Omental fat pad (tissue), 4 donors: ENCODE measurements at places on chromosomes 4 and X.

GRCh38 chr4:115491686-115492085 is 378.3 kb upstream of the NDST4 start:
- no peak for DNase-seq

DNA sequence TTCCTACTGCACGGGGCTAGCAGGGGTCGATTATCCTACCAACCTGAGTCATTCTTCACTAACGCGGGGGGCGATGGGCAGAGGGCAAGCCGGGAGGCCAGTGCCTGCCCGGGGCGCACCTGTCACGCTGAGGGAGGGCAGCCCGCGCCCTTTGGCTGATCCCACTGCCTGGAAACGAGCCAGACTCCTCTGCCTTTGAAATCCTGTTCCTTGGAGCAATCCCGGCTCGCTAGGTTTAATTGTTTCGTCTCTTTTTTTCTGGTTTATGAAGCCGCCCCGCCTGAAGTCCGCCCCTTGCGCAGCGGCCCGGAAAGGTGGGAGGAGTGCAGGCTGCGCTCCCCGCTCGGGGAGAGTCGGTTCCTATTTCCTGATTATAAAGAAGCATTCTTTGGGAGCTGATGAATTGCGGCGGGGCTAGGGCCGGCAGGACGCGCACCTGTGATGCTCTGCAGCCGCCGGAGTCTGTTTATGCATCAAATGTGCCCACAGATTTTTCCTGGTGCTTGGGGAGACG is 484.2 kb downstream of the BCOR start:
- no peak for DNase-seq

- DNase-seq, result no peak
Measured at GRCh38 chrX:50799531-50799961, 14.4 kb downstream of the SHROOM4 start.

GRCh38 chr4:36316607-36317006 is 35.2 kb downstream of the DTHD1 start:
- no peak for DNase-seq

- DNase-seq, result no peak
Measured at GRCh38 chr4:95264843-95265242, 283.9 kb downstream of the UNC5C start.

GRCh38 chr4:119721878-119722277 is 93.3 kb upstream of the PDE5A start:
- no peak for DNase-seq

DNA sequence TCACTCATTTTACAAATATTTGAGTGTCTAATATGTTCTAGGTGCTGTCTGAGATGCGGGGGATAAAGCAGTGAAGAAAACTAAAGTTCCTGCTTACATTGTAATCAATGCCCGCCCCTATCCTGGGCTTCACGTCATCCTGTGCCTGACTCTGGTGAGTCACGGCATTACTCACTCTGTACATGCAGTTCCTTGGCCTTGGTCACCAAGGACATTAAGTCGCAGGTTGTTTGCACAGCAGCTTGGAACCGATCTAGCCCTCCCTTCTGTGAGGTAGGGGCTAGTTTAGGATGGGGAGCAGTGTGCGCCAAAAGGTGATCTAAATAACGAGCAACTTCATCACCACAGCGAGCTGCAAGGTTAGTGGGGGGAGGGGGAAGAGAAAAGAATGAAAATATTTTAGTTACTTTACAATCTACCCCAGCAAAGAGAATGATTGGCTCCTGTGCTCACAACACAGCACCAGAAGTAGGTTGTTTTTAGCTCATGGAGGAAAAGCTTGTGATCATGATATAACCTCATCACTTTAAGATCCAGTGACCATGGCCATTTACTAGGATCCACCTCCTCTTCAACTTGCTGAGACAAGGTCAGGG is 48.0 kb upstream of the HDAC8 start:
- DNase-seq, result no peak

- no peak for DNase-seq
Measured at GRCh38 chrX:120857240-120857639, 18.4 kb downstream of the CT47B1 start.

- no peak for DNase-seq
Measured at GRCh38 chrX:2679534-2680485, 11.3 kb upstream of the CD99 start.

- DNase-seq, result no peak
Measured at GRCh38 chr4:55018978-55019377, 106.4 kb downstream of the KDR start.

DNA sequence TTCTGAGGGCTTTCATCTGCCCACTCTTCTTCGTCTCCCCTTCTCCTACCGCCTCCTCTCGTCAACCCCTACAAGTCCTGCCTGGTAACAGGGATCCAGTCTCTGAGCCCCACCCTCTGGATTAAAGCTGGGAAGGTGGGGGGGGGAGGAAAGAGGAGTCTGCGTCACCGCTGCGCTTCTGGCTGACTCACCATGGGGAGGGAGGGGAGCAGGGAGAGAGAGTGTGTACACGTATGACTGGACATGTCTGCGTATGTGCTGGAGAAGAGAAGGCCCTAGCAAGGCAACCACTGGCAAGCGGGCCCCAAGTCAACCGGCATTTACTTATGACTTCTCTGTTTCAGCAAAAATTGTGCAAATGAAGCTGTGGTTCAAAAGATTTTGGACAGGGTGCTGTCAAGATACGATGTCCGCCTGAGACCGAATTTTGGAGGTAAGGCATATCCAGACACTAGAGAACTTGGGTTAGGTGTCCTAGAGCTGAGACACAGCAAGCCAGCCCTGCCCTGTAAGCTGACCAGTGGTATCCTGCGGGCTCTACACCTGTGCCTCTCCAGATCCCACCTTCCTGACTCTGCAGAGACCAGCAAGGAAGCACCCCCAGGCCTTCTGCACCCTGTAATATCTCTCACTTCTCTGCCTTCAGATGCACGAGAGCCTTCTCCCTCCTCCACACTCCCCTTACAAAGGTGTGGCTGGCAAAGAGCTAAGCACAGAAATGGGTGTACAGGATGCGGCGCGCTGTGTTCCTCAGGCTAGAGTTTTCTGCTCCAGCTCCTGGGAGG is 2.5 kb downstream of the GABRQ start:
- DNase-seq, result no peak

DNA sequence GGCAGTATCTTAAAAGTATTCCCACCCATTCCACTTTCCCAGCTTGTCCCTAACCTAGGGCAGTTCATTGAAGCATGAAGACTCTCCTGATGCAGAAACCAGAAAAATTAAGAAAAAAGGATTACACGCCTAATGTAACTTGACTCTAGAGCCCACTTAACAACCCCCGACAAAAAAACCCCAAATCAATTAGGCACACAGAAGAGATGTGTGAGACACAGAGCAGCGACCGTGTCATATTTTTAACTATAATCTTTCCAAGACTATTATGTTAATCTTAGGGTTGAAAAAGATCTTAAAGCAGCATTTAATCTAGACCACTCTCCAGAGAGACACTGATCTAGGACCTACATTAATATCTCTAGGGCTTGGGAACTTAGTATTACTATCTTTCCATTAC is 1.3 kb downstream of the YTHDC1 start:
- DNase-seq, result no peak

DNA sequence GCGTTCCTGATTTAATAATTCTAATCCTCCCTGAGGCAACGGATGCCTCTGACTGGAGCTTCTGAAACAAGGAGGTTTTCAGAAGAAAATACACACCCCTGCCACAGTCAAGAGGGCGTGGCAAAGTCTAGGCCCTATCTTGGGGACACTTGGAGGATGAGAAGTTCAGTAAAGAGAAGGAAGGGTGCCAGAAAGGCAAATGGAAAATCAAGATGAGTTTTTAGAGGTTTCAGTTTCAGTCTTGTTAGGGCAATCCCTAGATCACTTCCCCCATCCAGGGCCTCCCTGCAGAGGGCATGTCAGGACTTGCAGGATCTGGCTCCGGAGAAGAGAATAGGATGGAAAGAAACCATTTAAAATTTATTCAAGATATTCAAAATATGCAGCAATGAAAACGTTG is 28.5 kb upstream of the FGF2 start:
- no peak for DNase-seq

DNA sequence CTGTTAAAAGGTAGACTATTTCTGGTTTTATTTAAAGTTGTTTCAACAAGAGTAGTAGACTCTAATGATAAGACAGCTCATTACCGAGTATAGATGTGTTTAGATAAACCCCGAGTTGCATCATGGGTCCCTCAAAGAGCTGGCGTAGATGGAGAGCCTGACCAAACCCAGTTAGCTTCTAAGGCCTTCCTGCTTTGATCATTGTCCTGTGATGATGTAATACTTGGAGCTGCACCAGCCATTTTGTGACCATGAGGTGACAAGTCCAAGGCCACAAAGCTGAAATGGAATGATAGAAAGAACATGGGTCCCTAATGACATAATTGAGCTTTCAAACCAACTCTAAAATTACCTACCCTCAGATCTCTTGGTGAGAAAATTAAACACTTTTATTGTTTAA is 66.6 kb upstream of the TAB3 start:
- no peak for DNase-seq

DNA sequence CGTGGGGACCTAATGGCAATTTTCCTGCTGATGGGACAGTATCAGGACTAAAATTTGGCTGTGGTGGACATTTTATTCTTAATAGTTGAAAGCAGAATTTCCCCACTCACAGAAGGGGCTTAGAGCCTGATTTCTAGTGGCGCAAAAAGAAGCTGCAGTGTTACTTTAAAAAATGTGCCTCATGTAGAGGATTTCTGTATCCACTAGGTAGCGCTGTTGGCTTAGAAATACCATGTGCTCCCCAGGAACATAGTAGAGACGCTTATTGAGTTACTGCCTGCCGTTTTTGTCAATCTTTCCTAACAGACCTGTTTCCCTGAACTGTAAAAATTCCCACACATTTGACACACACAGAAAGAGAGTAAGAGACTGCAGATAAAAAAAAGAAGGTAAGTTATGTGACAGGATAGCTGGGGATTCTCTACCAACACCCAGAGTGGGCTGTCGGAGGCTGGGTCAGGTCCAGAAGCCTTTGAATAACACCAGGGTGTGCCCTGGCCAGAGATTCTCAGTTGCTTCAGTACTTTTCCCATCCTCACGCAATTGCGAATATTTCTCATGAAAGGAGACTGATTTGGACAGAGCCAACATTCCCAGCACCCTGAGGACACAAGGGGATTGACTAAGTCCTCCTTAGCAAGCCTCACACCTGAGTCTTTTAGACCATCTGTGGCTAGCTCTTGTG is 88.4 kb downstream of the ZXDA start:
- DNase-seq, result no peak

DNA sequence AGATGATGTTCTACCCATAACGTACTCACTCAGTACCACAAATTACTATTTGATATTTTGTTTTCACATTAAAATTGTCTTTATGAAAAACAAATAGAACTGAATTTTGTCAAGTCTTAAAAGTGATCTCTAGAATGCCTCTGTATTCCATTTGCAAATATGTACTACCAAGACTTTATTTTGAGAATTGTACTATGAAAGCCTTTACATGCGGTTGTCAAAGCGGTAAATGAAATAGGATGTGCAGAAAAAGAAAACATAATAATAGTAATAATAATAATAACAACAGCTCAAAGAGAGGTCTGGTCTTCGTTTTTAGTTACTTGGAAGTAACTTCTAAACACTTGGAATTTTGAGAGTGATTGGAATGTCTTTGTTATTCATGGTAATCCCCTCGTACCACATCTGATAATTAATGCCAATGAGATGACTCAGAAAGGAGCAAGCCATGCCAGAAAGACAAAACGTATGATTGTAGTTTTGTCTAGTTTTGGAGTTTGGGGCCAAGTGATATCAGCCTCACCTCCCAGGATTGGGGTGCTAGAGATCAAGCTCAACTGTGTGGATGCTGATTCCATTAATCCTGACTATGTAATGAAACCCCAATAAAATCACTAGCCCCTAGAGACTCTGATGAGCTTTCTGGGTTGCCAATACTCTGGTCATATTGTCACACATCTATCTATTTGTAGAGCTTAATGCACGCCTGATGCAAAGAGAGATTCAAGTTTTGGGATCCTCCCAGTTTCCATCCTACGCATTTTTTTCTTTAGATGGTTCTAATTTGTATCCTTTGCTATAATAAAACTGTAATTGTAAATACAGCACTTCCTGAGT is 20.2 kb upstream of the CTSO start:
- DNase-seq, result no peak

- no peak for DNase-seq
Measured at GRCh38 chr4:15469402-15470127, at the start of gene CC2D2A. TSS of gene CC2D2A (plus strand) at chr4:15469882. CDS start at chr4:15475933, 6,051 bp downstream.

- no peak for DNase-seq
Measured at GRCh38 chr4:156560701-156561100, 410.9 kb downstream of the PDGFC start.

DNA sequence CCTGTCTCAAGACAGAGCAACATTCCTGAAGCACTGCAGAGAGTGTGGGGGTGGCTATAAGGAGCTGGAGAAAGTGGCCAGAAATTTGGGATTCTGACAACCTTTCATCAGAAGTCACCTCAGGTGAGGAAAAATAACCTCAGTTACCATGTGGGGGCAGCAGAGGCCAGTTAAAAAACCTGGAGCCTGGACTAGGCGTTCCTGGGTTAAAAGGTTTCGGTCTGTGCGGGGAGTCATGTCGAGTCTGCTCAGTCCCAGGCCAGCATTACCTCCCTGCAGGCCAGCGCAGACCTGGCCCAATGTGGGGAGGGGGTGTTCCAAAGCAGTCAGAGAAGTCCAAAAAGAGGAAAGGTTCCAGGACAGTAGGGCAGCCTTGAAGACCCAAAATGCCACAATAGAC is 10.9 kb upstream of the NALF2 start:
- no peak for DNase-seq

DNA sequence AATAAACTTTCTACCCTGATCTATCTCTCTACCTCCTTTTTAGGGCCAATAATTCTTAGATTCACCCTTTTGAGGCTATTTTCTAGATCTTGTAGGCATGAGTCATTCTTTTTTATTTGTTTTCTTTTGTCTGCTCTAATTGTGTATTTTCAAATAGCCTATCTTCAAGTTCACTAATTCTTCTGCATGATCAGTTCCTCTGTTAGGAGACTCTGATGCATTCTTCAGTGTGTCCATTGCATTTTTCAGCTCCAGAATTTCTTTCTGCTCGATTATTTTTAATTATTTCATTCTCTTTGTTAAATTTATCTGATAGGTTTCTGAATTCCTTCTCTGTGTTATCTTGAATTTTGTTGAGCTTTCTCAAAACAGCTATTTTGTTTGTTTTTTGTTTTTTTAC is 11.3 kb downstream of the CXorf58 start:
- DNase-seq, result no peak

GRCh38 chr4:41213625-41214135 is 662 bp downstream of the APBB2 start:
- DNase-seq, result no peak

DNA sequence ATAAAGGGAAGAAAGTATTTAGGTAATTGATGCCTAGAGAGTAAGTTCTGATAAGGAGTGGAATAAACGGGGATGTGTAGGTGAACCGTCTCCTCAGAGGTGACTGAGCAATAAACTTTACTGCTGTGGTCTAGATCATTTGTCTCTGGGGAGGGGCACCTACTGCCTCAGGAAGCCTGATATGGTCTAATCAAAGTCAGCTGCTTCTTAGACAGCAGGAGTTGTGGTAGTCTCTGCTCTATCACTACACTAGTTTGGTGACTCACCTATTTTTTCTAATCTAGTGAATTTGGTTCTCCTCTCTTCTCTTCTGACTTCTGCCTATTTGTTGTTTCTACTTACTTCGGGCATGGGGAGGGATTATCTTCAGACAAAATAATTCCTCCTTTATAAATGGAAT is 95.1 kb upstream of the STIM2 start:
- DNase-seq, result no peak

GRCh38 chr4:81963015-81963762 is 410.6 kb downstream of the HNRNPD start:
- no peak for DNase-seq
